Activated CD8-positive, alpha-beta memory T cell treated with anti-CD3 and anti-CD28 coated beads for 24 hours (primary cell): ENCODE measurements at places on chromosomes 4 and X.

- DNase-seq = no peak
These were observed 76.6 kb upstream of the CBLL2 start for GRCh38 chrX:22196149-22196548.

- DNase-seq = no peak
These were observed 1258.4 kb downstream of the FAM133A start for GRCh38 chrX:94932278-94932965.

DNA sequence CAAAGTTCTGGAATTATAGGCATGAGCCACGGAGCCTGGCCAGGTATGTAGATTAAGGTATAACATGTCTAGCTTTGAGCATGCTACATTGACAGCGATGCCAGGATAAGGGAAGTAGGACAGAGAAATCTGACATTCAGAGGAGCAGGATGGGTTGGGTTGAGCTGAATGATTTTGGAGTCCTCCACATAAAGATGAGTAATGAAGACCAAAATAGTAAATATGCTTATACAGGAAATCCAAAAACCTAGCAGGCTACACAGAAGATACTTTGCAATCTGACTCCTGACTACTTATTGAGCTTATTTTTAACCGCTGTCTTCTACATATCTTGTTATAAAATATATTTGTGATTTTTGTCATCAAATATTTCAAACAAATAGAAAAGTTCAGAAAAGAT is 69.7 kb downstream of the PDGFC start:
- no peak for DNase-seq

GRCh38 chr4:63214076-63214475 is 1195.2 kb downstream of the TECRL start:
- no peak for DNase-seq

- DNase-seq = no peak
These were observed 514.7 kb upstream of the SPANXN1 start for GRCh38 chrX:144732588-144732987.

DNA sequence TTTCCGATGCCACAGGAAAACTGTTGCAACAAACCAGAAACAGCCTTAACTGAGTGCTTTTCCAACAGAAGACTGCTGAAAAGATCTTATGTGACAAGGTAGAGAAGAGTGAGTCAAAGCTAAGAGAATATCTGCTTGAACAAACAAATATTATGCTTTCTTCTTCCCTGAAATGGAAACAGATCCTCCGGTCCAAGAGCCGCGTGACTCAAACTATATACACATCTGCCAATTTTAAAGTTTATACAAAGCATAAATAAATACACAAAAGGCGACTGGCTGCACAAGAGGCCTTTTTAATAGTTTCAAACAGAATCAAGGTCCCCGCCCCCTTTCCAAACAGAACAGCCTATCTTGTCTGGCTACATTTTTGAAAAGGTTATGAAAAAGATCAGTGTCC is 329.7 kb upstream of the F9 start:
- DNase-seq = no peak

DNA sequence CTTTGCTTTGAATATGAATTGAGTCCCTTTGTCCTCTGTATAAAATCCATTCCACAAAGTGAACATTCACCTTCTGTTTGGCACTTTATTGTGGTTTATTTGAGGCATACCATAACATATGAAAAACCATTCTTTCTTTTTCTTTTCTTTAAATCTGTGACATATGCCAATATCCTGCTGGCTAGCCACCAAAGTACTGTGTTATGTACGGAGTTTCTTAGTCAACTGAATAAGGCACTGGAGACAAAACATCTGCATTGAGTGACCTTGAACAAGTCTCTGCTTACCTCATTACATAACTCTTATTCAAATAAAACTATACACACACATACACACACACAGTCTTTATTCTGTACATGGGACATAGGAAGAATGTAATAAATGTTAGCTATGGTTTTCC is 872.8 kb downstream of the C4orf33 start:
- no peak for DNase-seq

- DNase-seq = no peak
These were observed 873.2 kb downstream of the RPA4 start for GRCh38 chrX:97756879-97757278.

DNA sequence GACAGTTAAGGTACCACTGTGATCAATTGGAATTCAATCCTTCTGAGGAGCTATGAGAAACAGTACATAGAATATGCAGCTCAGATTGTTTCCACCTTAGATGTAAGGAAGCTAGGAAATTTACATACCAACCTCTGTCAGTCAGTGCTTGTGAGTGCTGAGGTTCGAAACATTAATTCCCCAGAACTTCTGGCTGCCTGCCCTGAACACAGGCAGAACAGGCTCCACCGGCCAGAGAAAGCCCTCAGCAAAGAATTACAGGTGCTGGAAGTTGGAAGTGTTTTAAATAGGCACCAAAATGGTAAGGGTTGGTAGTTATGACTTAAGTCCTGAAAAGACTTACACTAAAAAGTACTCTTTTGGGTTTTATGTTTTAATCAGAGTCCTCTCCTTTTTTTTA is 651.8 kb downstream of the C4orf33 start:
- DNase-seq = no peak

GRCh38 chr4:34861666-34862065 is 1382.6 kb downstream of the ARAP2 start:
- DNase-seq = no peak

- no peak for DNase-seq
These were observed 19.0 kb downstream of the HADH start for GRCh38 chr4:108008721-108009120.

DNA sequence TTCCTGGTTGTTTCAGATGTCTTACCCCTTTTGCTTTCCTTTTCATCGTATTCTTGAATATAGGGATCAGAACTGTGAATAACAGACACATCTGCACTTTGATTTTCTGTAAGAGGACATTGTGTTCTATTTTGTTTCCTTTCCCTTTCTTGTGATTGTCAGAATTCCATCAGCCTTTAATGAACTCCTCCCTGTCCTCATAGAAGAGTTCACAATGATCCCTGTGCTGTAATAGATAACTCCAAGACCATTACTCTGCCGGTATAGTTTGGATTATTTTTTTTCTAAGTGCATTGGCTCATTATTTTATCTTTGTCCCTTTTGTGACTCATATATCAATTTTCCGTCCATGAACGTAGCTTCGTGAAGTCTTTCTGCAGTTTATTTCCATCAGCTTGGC is 59.7 kb upstream of the PRDM8 start:
- DNase-seq = no peak

GRCh38 chr4:51884055-51884454 is 41.1 kb downstream of the DCUN1D4 start:
- DNase-seq = no peak

DNA sequence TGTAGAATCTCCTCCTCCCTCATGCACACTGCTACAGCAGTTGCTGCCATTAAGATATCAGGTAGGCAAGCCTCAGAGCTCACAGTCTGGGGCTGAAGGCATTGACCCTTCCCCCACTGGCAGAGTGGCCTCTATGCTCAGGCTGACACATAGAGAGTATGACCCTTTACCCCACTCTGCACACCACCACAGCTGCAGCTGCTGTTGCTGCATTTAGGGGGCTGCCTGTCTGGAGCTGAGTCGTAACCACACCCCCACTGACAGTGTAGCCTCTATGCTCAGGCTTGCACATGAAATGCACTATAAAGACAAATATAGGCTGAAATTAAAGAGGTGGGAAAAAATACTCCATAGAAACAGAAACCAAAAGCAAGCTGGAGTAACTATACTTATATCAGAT is 289.3 kb upstream of the PABPC4L start:
- DNase-seq = no peak

GRCh38 chr4:185145572-185145971 is 2.5 kb downstream of the SLC25A4 start:
- no peak for DNase-seq

DNA sequence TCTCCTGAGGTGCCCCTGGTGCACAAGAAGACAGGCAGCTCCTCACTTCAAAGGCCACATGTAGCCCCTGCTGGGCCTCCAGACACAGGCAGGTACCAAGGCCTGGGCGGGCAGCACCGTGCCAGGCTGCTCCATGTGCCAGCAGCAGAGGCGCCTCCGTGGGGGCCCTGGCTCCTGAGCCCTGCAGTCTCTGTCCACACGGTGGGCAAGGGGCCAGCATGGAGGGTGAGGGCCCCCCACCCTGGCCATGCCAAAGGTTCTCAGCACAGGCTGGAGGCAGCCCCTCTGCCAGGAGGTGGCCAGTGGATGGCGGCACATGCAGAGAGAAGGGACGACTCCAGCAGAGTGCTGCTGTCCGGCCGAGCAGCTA is 72.6 kb downstream of the FAM53A start:
- no peak for DNase-seq

GRCh38 chr4:144627663-144628076 is 18.3 kb upstream of the HHIP start:
- DNase-seq = no peak

DNA sequence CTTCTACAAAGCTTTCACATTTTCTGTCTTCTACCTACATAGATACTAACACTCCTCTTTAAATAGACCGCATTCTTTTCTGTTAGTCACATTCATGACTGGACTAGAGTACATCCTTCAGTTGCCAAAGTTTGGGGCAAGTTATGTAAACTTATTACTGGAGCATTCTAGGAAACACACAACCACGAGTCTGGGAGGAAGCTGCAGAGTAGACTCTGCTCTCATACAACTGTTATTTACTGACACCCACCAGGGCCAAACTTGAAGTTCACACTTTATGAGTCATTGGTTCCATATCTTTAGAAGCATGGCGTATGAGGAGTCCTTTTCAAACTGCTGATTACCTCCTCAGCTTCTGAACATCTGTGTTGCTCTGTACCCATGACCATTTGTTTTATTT is 87.0 kb downstream of the RNF150 start:
- DNase-seq = no peak

DNA sequence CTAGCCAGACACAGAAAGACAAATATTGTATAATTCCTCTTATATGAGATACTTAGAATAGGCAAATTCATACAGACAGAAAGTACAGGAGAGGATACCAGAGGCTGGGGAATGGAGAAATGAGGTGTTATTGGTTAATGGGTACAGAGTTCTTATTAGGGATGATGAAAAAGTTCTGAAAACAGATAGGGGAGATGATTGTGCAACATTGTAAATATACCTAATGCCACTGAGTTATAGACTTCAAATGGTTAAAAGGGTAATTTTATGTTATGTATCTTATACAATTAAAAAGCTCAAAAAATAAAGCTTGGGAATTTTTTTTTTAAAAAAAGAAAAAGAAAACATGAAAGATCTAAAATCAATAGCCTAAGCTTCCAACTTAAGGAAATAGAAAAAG is 98.8 kb upstream of the TECRL start:
- no peak for DNase-seq

GRCh38 chr4:72938516-72938915 is 131.0 kb downstream of the COX18 start:
- DNase-seq = no peak

DNA sequence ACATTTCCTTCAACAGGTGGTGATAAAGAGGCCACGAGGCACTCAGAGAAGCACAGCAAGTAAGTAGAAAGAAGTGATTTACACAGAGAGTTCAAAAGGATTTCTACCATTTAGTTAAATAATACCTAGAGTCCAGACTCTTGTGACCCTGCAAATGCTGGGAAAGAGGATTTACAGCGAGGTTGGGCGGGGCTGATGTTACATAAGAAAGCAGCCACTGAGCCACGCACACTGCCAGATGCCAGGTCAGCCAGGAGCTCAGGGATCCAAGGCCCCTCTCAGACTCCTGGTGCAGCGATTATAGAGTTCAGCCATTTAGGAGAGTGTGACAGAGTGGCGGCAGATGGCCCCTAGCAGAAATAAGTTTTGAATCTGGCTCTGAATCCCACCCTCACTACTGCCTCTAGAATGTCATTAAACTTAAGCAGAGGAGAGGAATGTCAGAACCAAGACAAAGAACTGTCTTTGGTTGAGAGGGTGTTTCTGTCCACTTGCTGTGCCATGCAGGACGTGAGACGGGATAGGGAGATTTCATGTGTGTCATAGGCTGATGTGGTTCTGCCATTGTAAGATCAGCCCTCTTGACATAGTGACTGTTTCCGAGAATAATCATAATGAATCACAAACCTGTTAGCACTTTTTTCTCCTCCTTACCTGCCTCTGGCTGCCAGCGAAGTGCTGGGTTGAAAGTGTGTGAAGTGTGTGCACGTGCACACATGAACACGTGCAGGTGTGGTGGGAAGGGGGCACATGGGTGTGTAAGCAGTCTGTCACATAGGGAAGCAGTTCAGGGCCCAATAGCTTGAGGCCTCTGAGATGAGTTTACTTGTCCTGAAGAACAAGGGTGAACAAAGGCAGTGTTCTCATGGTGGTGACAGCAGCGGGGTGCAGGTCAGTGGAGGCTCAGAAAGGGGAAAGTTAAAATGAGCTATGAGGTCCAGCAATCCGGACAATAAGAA is 50.1 kb downstream of the MFAP3L start:
- DNase-seq = no peak

DNA sequence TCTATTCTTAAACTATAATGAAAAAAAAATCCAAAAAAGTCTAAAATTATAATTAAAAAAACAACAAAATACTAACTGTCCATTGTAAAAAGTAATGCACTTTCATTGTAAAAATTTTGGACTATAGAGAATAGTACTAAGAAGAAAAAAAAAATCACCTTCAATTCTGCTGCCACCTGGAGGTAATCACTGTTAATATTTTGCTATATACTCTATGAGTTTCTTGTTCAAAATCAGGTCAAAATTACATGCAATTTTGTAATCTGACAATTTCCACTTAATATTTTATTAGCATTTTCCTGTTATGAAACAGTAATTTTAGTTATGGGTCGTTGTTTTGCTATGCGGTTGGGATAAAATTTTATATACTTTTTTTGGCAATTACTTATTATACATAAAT is 62.0 kb downstream of the HTT start:
- no peak for DNase-seq

DNA sequence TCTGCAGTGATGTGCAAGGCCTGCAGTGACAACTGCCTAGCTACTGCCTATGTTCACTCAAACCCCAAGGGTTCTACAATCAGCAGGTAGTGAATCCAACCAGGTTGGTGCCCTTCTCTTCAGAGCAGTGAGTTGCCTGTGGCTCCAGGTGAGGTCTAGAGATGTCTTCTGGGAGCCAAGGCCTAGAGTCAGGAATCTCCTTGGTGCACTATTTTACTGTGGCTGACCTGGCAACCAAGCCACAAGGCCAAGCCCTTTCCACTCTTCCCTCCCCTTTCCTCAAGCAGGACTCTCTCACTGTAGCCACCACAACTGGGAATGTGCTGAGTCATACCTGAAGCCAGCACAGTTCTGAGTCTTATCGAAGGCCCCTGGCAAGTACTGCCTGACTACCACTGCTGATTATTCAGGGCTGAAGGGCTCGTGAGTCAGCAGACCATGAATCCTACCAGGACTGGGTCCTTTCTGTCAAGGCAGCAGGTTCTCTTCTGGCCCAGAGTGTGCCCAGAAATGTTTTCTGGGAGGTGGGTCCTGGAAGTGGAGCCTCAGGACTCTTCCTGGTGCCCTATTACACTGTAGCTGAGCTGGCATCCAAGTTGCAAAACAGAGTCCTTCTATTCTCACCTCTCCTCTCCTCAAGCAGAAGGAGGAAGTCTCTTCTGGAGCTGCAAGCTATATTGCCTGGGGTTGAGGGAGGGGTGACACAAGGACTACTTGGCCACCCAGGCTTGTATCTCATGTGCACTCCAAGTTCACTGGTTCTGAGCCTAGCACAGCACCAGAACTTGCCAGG is 111.6 kb downstream of the BTC start:
- no peak for DNase-seq

- no peak for DNase-seq
These were observed 92.0 kb downstream of the FNIP2 start for GRCh38 chr4:158860856-158861255.

GRCh38 chr4:177770776-177771175 is 328.5 kb upstream of the AGA start:
- no peak for DNase-seq
